T47D (cell line): ENCODE measurements at places on chromosomes 4 and X.

GRCh38 chrX:47191331-47191730 is 2.3 kb upstream of the UBA1 start:
- DNase-seq, result peak; percentile 38

DNA sequence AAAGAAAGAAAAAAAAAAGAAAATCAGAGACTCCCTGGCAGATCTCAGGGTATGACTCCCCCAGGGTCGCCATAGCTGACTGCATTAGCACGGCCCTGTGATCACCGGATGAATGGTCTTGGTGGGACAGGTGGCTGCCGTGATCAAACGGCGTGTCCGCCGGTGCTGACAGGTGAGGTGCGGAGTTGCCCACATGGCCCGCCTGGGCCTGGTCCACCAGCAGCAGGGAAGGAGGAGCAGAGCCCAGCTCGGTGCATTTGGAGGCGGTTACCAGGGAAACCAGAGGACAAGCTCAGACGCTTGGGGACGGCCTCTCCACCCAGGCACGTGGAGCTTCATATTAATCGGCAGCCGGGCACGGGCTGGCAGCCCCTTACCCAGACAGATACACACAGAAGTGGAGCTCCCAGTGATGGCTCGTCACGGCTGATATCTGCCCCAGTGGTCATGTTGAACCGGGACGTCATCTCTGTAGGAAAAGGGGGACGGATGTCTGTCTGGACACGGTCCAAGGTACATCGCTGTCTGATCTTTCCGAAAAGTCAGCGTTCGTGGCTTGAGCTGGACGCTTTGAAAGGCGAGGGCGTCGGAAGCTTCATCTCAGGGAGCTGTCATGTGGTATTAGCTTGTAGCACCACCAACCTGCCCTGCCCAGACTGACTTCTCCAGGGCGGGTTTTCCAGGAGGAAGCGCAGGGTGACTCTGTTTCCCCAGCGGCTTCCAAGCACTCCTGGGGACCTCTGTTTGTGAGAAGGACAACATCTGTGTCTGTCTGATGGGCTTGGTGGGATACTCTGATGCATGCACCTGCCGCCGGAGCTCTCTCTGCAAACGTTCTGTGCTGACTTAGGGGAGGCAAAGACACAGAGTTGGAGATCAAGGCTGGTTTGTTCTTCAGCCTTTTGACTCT is 180.7 kb downstream of the CRLF2 start:
- DNase-seq, result no peak

- no peak for DNase-seq
These were observed 47.1 kb downstream of the PCDH7 start for GRCh38 chr4:30767147-30767845.

DNA sequence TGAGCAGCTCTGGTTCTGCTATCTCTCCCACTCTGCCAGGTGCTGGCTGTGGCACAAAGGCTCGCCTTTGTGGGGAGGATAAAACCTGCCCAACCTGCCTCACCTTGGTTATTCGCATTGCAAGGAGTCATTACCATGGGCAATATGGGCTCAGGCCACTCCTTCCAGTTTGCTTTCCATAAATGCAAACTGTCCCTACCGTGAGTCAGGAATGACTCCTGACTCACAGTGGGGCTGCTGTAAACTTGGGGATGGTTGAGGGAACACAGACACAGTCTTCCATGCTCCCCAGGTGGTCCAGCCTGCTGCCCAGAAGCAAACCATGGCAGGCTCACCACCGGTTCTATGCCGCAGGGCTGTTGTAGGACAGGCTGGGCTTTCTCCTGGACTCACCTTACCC is 36.1 kb downstream of the COQ2 start:
- peak; percentile 53 for DNase-seq

- no peak for DNase-seq
These were observed 16.7 kb upstream of the AFAP1 start for GRCh38 chr4:7956270-7956808.
